ENCODE measurements at places on chromosomes 11 and 22. TPM values are rescaled to one million over a fixed set of nuclear protein-coding genes. Genes with fewer than 3 reads are reported as not detected.

DNA sequence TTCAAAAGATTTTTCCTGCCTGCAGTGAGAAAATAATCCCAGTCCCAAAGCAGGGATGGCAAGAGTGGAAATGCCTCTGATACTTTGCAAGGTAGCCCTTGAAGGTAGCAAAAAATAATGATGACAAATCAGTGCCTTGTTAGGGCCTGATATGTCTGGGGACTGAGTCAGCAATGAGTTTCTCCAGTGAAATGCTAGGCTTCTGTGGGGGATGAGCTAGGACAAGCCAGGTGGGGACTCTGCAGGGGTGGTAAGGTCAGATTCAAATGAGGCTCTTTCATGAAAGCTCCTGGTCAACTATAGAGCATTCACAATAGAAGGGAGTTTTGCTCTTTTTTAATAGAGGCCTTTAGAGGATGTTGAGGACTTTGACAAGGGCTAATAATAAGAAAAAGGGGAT is 77.7 kb downstream of the ME3 start:
- H3K36me3 ChIP-seq = no peaks in the 10 kb centered on the region
- no peaks in the 10 kb centered on the region for H3K27me3 ChIP-seq
- no peak overlapping the region for H3K27ac ChIP-seq
- DNase-seq = no peak

- H3K4me3 ChIP-seq = no peak overlapping the region
- DNase-seq = no peak
- H3K27ac ChIP-seq = no peak overlapping the region
- no peaks in the 10 kb centered on the region for H3K4me1 ChIP-seq
- no peaks in the 10 kb centered on the region for H3K27me3 ChIP-seq
Measured at GRCh38 chr11:121938076-121938475, 177.9 kb downstream of the BLID start.

DNA sequence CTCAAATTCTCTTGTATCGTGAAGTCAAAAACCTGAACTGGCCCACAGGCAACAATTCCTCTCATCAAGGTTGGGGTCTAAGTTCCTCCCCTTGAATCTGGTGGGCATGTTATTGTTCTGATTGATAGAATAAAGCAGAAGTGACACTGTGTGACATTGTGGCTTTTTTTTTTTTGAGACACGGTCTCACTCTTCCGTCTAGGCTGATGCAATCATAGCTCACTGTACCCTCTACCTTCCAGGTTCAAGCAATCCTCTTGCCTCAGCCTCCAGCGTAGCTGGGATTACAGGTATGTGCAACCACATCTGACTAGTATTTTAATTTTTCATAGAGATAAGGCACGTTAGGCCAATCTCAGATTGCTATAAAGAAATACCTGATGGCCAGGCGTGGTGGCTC is 8.9 kb upstream of the PELI3 start:
- no peaks in the 10 kb centered on the region for H3K4me1 ChIP-seq
- H3K4me3 ChIP-seq = no peak overlapping the region
- no peak for DNase-seq
- no peak overlapping the region for H3K27ac ChIP-seq
- no peaks in the 10 kb centered on the region for H3K27me3 ChIP-seq

Gene APOL6
- total RNA-seq = 30.2 TPM

Gene MS4A6E
- 0.38 TPM for total RNA-seq

Gene CALCB
- 0.22 TPM for total RNA-seq

Gene TUB
- 6.8 TPM for total RNA-seq

Gene RPS19BP1
- total RNA-seq = 51.8 TPM
